ENCODE measurements at places on chromosomes 3 and 15.
A peak's percentile ranks its signal among the peaks of the same experiment; 100 is the strongest.

GRCh38 chr3:149816986-149817385, 4.0 kb downstream of the RNF13 start:
- DNase-seq = no peak

DNA sequence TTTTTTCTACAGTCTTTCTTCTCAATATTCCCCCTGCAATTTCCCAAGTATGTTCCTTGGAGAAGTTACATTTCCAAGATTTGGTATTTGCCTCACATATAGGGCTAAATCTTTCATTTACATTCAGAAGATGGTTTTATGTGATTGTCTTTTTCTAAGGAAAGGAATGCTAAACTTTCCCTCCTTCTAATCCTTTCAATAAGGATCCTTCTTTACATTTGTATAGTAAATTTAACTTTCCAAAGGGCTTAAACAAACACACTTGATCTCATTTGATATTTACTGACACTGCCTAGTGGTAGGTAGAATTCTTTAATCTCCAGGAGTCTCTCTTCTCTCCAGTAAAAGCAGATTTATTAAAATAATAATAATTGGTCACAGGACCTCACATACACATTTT, 185.3 kb downstream of the LSAMP start:
- DNase-seq = no peak

DNA sequence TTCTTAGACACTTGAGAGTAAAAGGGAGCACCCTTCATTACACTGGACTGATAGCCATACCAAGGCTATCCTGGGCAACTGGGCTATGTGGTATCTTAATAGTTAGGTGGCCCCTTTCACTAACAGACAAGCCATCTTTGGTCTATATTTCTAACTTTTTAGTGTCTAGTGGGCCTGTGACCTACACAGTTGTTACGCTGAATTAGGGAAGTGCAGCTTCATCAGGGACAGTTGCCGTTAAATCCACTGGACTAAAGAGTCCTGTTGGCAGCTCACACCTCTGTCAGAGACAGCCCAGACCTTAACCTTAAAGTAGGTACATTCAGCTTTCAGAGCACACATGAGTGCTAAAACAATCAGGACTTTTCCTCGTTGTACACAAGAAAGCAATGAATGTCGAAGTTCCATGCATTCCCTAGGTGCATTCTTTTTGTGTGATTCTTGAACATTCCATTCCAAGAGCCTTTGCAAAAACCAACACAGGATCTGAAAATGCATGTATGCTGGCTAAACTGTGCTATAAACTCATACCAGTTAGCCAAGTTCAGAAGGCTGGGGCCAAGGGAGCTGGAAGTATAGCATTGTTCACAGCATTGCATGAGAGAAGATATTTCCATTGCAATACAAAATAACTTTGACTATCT, 230.2 kb upstream of the EIF1B start:
- DNase-seq = peak; percentile 62

GRCh38 chr3:58526515-58526957, 10.5 kb downstream of the ACOX2 start:
- no peak for DNase-seq

GRCh38 chr3:179526482-179526881, 36.2 kb upstream of the ACTL6A start:
- DNase-seq = no peak

DNA sequence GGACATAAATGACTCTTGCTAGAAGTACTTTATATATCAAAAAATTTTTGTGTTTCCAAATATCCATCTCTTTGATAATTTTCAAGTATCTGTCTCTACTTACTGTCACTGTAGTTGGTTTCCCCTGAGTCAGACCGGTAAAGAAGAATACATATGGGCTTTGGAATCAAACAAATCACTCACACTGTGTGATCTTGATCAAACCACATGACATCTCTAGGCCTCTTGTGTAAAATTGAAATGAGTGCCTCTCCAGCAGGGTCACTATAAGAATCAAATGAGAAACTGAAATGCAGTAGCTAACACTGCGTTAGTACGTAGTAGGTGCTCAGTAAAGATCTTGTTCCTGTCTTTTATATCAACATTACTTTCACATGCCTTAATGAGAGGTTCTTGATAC, 314.6 kb upstream of the STT3B start:
- DNase-seq = no peak

GRCh38 chr3:75237477-75237876, 426.7 kb upstream of the FRG2C start:
- DNase-seq = no peak

Measured in left hindlimb (tissue), 1 donor.